ENCODE measurements at places on chromosomes 7 and 10.

DNA sequence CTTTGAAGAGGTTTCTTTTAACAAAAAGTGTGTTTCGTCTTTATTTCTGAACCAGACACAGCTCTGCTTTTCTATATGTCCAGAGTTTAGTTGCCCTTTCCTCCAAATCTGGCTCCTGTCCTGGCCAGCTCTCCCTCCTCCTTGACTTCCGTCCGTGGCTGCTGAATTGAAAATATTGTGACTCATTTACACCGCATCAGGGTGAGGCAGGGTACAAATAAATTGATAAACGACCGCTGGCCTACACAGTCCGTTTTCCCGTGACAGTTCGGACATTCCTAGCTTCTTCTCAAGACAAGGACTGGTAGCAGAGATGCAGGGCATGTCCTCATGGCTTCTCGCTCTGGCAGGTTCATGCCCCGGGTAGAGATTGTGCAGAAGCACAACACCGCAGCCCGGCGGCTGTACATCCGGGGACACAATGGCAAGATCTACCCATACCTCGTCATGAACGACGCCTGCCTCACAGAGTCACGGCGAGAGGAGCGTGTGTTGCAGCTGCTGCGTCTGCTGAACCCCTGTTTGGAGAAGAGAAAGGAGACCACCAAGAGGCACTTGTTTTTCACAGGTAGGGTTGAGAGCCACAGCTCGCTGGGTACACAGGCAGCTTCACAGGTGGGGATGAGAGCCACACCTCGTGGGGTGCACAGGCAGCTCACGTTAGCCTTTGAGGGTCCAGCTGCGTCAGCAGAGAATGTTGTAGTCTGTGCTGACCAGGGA lies 126.6 kb downstream of the TRRAP start:
- DNase-seq = no peak

- no peak for DNase-seq
Measured at GRCh38 chr10:7218968-7219367, 191.9 kb downstream of the SFMBT2 start.

GRCh38 chr10:89207801-89208551 lies 859 bp upstream of the CH25H start:
- DNase-seq = no peak

DNA sequence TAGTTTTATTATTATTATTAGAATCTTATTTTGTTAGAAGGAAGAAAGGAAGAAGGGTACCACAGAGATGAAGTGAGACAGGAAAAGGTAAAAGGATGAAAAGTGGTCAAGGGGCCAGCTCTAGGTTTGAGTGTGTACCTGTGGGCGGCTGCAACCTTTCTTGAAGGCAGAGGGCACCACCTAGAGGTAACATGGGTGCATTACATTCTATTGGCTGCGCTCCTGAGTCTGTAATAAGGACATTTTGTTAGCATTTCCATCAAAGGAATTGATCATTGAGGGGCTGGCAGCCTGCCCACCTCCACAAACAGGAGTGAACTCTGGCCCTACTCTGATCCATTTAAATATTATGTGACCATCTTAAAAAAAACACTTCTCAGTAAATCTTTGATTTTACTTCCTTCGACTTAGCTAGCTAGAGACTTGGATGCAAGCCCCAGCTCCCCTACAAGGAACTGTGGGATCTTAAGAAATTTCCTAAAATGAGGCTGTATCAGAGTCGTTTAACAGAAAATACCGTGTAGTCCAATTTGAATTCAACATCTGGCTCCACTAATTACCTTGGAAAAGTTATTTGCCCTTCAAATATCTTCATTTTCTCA lies 610.4 kb downstream of the IPMK start:
- DNase-seq = peak; percentile 74

- no peak for DNase-seq
Measured at GRCh38 chr10:88525371-88526069, 57.6 kb downstream of the RNLS start.
